Stimulated activated CD8-positive, alpha-beta memory T cell treated with anti-CD3 and anti-CD28 coated beads, Interleukin-7, amount 100 ng/mL, for 24 hours (primary cell): ENCODE measurements at places on chromosomes 16 and 17.

GRCh38 chr17:17567631-17568030 is 23.9 kb downstream of the PEMT start:
- no peak for DNase-seq

GRCh38 chr17:49041527-49041926 is 44.3 kb downstream of the IGF2BP1 start:
- DNase-seq = no peak

DNA sequence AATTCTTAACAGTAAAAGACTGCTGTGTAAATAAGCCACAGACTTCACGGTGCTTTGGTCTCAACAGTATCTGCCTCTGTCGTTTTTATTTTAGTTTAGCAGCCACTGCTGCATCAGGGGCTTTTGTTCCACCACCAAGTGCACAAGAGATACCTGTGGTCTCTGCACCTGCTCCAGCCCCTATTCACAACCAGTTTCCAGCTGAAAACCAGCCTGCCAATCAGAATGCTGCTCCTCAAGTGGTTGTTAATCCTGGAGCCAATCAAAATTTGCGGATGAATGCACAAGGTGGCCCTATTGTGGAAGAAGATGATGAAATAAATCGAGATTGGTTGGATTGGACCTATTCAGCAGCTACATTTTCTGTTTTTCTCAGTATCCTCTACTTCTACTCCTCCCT is 7.9 kb downstream of the HERPUD1 start:
- DNase-seq = no peak

GRCh38 chr17:31314782-31315100 is 887 bp upstream of the EVI2B start:
- DNase-seq = no peak

DNA sequence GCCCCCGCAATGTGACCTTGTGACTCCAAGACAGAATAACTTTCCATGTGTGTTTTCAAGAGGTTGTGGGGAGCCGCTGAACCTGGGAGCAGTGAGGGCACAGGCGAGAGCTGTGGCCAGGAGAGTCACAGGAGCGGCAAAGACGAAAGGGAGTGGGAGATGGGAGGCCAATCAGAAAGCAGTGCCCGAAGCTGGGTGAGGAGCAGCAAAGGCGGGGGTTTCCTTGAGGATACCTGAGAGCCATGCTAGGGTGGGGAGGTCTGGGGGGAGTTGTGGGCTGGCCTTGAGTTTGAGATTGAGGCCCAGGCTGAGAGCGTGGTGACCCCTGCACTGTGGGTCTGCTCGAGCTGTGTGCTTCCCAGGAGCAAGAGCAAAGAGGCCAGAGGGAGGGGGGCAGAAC is 23.2 kb upstream of the NPTX1 start:
- no peak for DNase-seq

- no peak for DNase-seq
These were observed 451.5 kb upstream of the HSBP1 start for GRCh38 chr16:83356266-83356665.

DNA sequence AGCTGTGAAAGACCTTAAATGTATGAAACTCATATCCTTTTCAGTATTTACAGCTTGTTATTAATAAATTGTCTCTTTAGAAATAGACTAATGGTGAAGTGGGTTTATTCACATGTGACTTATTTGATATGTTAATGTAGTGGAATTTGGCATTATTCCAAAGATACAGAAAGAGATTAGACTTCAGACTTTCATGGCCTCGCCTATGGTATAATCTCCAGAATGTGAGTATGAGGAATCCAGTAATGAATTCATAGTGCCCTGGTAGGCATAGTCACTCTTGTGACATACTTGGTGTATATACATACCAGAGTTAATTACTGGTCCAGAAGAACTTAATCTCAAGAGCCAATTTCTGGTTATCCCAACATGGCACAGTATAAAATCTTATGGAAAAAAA is 72.7 kb downstream of the OMG start:
- DNase-seq = no peak

- DNase-seq = no peak
These were observed 29.4 kb upstream of the CACNG5 start for GRCh38 chr17:66805567-66805966.

DNA sequence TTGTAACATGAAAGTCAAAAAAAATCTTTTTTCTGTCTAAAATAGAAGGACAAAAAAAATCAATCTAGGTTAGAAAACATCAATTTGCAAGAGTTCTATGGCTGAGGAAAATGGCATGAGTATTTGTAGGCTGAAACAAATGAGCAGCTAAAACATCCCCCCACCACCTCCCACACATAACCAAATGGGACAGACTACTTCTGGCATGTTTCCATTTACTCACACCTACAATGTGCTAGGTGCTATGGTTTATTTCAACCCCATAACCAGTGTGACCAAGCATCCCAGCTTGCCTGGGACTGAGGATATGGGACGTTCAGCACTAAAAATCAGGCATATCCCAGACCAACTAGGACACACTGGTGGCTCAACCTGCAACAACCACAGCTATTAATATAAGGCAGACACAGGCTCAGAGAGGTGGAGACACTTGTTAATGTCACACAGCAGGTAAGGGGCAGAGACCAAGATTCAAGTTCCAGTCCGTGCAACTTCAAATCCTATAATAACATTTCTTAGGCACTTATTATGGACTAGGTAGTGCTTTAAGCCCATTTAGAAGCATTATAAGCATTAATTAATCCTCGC is 96.0 kb downstream of the XYLT1 start:
- no peak for DNase-seq

DNA sequence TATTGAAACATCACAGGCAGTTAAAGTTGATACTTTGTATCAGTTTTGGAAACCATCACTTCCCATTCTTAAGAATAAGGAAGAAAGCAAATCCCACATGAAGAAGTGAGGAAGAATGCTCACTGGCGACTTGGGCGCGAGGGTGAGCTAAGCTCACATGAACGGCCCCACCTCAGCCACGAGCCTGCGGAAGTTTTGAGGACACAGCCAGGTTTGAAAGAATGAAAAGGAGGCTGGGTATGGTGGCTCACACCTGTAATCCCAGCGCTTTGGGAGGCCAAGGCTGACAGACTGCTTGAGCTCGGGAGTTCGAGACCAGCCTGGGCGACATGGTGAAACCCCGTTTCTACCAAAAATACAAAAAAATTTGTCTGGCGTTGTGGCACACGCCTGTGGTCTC is 110.3 kb upstream of the CHMP6 start:
- DNase-seq = no peak

GRCh38 chr16:50235581-50235980 is 30.8 kb upstream of the ADCY7 start:
- DNase-seq = no peak

DNA sequence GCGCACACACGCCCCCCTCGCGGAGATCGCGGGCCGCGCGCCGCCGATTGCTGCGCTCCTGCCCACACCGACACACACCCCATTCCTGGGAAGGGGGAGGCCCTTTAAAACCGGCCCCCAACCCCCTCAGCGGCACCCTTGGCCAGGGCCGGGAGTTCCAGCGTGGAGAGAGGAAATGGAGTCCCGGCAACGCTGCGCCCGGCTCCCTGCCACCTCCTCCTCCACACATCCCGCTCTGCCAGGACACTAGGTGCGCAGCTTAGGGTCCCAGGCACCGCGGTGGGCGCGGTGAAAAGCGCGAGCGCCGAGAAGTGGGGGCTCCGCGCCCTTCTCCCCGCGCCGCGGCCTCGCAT is 397 bp downstream of the CDC42EP4 start:
- DNase-seq = no peak

DNA sequence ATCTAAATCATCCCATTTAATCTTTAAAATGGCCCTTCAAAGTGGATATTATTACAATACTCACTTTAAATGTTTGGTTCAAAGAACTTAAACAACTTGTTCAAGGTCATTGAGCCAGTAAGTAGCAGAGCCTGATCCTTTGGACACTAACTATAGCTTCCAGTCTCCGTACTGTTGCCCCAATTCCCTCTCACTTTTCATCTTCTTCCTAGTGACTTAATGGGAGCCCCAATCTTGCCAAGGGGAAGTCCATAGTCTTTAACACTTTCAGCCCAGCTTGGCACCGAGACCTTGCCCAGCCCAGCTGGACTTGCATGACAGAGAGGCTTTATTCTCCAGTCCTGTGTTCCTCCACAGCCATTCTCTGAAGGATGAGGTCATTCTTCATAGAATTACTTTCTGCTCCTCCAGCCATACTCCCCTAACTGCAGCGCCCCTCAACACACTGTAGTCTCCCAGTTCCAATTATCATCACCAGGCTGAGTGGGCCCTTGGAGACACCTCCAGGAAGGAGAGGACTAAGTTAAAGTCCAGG is 49.2 kb upstream of the NLK start:
- DNase-seq = no peak

- no peak for DNase-seq
These were observed 7.3 kb downstream of the ST6GALNAC2 start for GRCh38 chr17:76578376-76578775.

- no peak for DNase-seq
These were observed 15.6 kb upstream of the TEX2 start for GRCh38 chr17:64278614-64279013.

- DNase-seq = no peak
These were observed 321.4 kb downstream of the FOXL1 start for GRCh38 chr16:86899757-86900156.

GRCh38 chr16:79599837-79600637 is 500 bp downstream of the MAF start:
- no peak for DNase-seq

DNA sequence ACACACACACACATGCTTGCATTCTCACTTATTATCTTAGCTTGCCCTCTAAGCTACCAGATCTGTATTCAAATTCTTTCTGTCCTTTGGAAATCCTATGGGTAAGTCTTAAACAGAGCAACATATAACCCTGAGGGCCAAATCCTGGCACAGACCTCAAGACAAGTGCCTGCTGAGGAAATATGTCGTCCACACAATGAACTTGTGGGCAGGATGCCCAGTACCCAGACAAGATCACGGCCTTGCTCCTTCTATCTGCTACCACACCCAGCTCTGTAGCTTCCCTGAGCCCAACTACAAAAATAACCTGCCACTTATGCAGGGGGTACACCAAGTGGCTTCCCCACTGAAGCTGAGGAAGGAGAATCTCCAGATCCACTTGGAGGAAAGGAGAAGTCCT is 37.3 kb upstream of the FA2H start:
- DNase-seq = no peak

- DNase-seq = no peak
These were observed 9.6 kb upstream of the PLEKHG4 start for GRCh38 chr16:67269766-67270165.

GRCh38 chr16:26724189-26724588 is 342.5 kb upstream of the C16orf82 start:
- DNase-seq = no peak

GRCh38 chr16:59899940-59900339 is 1165.8 kb upstream of the GOT2 start:
- DNase-seq = no peak

- no peak for DNase-seq
These were observed 98.2 kb downstream of the CYLD start for GRCh38 chr16:50839920-50840729.

GRCh38 chr17:58082341-58082869 is 814 bp upstream of the DYNLL2 start:
- DNase-seq = no peak

GRCh38 chr17:58728798-58729197 is 26.9 kb upstream of the PPM1E start:
- no peak for DNase-seq
